ENCODE measurements at places on chromosomes 5 and 9.
A peak's percentile ranks its signal among the peaks of the same experiment; 100 is the strongest.

- no peak for DNase-seq
Observed at GRCh38 chr9:108860354-108860753, 1.7 kb upstream of the ACTL7A start.

GRCh38 chr9:15304632-15305031 lies 2.4 kb downstream of the TTC39B start:
- DNase-seq = no peak

- DNase-seq = peak; percentile 7
Observed at GRCh38 chr9:68538200-68538599, 2.5 kb downstream of the TMEM252 start.

- DNase-seq = no peak
Observed at GRCh38 chr9:21153336-21154017, 11.8 kb upstream of the IFNW1 start.

DNA sequence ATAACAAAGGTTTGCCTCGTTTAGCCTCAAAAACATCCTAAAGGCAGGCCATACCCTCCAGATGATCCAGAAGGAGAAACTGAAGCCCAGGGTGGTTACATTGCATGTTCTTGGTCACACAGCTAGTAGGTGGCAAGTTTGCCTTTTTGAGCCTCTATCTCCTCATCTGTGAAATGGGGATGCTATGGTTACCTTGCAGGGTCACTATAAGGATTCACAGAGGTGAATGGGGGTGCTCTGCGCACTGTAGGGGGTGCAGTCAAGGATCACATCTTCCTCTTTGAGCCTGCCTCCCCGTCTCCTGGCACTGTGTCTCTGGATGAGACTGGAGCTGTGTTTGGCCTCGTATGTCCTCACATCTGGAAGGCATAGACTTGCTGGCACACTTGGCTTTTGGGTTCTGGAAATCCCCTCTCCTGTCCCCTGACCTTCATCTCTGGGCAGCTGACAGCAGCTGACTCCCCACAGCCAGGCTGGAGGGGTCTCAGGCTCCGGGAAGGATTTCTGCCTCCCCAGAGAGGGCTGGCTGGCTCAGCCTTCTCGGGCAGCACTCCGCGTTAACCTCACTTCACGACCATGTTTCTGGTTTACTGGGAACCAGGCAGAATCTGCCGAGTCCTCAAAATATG lies 167.7 kb downstream of the RGS3 start:
- DNase-seq = peak; percentile 62

DNA sequence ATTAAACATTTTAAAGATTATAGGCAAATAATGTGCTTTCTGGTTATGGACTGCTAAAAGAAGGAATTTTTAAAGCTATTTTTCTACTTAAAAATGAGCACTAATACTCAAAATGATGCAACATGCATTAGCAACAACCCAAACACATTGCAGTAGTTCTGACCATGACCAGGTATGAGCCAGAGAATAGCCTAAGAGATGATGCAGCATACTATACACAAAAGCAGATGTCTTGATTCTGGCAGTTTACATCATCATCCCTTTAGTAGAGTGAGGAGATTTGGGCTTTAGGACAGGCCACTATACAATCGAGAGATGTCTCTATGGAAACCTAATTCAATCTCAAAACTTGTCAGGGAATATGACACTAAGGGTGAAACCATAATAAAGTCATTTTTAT lies 307.1 kb downstream of the PRR16 start:
- no peak for DNase-seq

Measured in myocyte (in vitro differentiated cells).